ENCODE measurements at places on chromosomes 6 and 20.

- DNase-seq = no peak
Observed at GRCh38 chr6:157535340-157536222, 154.6 kb downstream of the ZDHHC14 start.

DNA sequence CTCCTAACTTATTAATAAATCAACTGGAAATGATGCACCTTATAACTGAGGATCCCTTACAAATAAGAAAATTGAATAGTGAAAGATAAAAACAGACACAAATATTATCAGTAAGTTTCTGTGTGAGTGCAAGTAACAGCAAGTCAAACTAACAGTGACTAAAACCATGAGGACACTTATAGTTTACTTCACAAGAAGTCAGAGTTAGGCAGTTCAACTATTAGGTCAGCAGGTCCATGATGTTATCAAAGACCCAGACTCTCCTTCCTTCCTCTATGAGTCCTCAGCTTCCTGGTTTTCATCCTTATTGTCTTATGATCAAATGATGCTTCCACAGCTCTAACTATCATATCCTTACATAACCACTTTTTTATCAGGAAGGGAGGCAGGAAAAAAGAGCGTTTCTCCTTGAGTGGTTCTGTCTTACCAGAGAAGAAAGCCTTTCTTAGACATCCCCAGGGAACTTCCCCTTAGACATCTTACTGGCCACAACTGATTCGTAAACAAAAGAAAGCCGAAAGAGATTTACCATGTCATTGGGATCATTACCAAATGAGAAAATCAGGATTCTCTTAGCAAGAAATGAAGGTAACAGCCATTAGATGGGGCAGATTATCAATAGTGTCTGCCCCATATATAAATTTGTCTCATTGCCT lies 114.3 kb upstream of the LRFN2 start:
- DNase-seq = no peak

GRCh38 chr20:64102647-64103354 lies 4.6 kb downstream of the NPBWR2 start:
- DNase-seq = peak; percentile 77

GRCh38 chr6:85675030-85675819 lies 32.5 kb upstream of the SYNCRIP start:
- DNase-seq = no peak

- DNase-seq = no peak
Observed at GRCh38 chr6:89986650-89987074, 92.4 kb downstream of the GJA10 start.

DNA sequence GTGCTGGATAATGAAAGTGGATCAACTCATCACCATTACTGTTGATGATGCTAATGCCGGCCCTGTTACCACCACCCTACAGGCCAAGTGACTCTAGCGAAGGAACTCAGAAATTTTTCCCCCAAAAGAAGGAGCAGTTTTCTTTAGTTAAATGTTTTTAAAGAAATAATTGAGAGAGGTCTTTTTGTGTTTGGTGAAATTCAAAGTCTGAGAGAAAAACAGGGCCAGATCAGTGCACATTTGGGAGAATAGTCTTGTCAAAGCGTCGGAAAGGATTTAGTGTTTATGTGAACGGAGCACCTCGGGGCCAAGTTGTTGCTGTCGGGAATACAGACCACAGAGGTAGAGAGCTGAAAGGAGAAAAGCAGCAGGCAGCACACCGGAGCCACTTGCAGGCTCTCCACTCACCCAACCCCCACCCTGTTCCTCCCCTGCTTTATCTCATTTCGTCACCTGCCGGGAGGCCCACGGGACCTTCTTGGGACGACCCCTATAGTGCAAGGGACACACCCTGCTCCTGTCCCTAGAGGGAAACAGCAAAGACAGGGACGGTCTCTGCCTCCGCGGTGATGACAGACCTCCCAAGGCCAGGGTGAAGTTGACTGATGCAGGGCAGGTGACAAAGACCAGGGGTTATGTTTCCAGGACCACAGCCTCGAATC lies 6.8 kb downstream of the TFAP2B start:
- DNase-seq = no peak

- no peak for DNase-seq
Observed at GRCh38 chr6:113530769-113531168, 326.4 kb upstream of the MARCKS start.

GRCh38 chr6:24910331-24910960 lies 25.3 kb downstream of the RIPOR2 start:
- peak; percentile 54 for DNase-seq

- peak; percentile 42 for DNase-seq
Observed at GRCh38 chr6:69835414-69836179, 30.8 kb upstream of the COL19A1 start.

DNA sequence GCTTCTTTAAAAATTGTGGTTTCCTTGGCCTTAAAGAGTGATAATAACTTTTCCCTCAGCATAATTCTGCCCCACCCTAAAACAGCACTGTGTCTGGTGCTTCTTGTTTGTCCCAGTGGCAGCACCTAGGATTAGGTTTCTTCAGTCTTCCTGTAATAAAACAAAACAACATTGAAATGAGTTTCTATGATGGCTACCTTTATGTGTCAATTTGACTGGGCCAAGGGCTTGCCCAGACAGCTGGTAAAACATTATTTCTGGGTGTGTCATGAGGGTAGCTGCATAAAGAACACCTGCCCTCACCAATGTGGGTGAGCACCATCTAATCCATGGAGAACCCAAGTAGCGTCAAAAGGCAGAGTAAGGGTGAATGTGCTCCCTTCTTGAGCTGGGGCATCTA lies 117.8 kb downstream of the QRSL1 start:
- DNase-seq = peak; percentile 71

DNA sequence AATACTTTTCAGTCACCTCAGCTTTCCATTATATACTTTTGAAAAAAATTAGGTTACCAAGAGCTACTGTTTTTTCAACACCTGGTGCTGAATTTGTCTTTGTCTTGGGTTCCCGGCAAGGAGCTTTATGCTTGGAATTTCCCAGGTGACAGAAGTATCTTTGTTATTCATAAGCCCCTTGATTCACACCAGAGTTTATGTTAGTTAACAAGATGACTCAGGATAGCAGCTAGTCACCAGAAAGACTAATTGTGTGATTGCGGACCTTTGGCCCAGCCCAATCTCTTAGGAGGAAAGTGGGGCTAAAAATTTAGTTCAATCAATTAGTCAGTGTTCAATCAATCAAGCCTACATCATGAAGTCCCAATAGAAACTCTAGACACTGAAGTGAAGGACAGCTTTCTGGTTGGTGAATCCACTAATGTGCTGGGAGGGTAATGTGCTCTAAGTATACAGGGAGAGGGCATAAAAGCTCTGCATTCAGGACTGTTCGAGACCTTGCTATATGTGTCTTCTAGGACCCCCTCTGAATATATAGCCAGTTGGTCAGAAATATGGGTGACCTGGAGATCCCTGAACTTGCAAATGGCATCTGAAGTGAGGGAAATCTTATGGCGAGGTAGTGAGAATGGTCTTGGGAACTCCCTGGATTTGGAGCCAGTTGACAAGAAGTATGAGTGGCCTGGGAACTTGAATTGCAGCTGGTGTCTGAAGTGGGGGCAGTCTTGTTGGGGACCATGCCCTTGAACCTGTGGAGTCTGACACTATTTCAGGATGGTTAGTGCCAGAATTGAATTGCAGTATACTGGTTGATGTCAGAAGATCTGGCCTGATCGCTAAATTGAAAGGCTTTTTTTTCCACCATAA lies 16.2 kb downstream of the TMEM30A start:
- DNase-seq = no peak

DNA sequence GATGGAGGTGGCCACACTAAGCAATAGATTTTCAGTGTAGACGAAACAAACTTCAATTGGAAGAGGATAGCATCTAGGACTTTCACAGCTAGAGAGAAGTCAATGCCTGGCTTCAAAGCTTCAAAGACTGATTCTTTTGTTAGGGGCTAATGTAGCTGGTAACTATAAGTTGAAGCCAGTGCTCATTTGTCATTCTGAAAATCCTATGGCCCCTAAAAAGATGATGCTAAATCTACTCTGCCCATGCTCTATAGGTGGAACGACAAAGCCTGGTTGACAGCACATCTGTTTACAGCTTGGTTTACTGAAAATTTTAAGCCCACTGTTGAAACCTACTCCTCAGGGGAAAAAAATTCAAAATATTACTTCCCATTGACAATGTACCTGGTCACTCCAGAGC lies 226.7 kb downstream of the BCAS1 start:
- DNase-seq = no peak

GRCh38 chr6:119484598-119484997 lies 135.0 kb upstream of the MAN1A1 start:
- DNase-seq = no peak

DNA sequence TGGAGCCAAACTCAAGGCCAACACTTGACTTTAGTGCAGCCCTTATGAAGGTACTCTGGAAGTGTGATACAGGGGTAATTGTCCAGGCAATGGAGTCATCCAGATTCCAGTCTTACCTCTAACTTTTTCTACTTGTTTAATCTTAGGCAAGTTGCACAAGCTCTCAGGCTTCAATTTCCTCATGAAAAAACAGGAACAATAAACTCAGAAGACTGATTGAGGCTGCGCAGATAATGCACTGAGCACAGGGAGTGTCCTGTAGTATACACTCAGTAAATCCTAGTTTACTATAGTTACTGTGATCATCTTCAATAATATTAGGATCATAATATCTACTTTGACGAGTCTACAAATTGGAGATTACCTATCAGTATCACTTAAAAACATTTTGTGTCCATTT lies 127.5 kb upstream of the SMLR1 start:
- DNase-seq = no peak

GRCh38 chr6:11164717-11165646 lies 53.5 kb upstream of the ERVFRD-1 start:
- DNase-seq = no peak

- DNase-seq = no peak
Observed at GRCh38 chr6:70657706-70658105, 10.0 kb upstream of the SMAP1 start.

DNA sequence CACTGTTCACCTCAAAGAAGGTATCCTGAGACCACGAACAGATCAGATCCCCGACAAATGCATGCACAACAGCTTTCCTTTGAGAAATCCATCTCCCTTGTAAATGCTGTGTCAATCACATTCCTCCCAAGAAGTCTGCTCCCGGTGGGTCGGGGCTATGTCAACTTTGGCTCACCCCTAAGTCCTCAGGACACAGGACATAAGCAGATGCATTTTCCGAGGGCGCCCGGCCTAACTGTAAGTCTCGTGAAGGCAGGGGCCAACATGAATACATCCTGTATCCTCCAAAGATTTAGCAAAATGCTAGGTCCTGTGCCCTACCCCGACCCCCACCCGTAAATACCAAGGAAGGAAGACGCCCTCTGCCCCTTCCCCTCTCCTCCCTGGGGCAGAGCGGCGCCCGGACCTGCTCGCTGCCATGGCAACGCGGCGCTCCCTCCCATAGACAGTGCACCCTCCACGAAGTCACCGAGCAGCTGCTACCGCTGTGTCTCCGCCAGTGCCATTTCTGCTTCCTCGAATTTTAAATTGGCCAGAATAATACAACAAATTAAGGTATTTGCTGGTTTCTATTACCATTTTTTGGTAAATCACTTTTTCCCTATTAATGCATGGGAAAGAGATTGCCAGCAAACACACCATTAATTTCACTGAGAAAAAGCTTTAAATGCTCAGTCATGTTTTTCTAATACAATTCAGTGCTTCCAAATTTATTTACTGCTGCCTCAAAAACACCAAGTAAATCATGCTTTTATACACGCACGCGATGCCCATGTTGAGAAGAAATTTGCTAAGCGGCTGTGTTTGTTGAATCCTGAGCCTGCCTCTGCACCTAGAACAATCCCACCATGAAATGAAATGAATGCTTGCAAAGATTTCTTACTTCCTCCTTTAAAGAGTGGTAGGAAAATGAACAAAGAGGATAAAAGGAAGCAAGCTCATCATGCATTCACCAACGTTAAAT lies 100.6 kb downstream of the PCSK2 start:
- no peak for DNase-seq

DNA sequence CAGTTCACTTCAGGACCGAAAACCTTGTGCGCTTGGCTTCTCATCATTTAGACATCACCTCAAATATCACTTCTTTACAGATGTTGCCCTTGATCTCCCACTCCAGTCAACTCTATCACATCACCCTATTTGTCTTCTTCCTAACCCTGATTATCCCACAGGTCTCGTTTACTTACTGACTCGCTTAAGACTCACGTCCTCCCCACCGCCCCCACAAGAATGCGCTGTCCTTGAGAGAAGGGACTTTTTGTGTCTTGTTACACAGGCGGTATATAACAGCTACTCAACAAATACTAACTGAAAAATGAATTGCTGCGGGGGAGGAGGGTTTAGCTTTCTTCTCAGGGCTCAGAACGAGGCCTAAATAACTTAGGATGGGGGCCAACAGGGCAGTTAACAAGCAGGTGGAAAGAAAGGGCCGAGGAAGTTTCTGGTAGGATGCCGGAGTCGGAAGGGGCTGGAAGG lies 527 bp downstream of the TOMM34 start:
- DNase-seq = no peak

DNA sequence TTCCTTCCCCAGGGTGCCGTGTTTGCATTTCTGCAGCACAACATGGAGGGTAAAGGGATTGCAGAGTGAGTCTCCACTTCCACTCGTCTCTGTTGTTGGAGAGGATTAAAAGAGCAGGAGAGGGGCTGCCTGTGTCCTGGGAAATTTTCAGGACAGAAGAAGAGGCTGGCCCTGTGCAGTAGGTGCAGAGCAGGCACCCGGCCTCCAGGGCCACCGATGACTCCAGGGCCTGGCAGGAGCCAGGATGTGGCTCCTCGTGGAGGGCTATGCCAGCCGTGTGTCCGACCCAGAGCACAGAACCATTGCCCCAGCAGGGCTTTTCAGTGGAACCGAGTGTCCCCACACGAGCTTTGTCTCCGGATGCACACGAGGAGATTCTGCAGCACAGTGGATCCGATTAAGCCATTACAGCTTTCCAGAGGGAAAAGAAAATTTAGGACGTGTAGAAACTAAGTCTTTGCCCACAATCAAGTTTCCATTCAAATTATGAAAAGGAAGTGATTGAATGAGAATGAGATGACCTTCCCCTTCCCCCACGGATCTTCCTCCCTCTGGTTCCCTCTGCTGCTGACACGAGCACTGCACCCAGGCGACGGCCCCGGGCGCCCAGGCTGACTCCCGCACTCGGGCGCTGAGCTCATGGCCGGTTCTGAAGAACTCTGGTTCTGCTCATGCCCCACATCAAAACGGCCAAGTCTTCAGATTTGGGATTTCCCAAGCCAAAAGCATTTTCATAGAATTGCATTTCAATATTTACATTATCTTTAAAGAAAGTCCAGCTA lies 43.1 kb upstream of the UNC93A start:
- no peak for DNase-seq

GRCh38 chr20:38222231-38222922 lies 38.2 kb downstream of the KIAA1755 start:
- DNase-seq = peak; percentile 58

- no peak for DNase-seq
Observed at GRCh38 chr6:125205931-125206330, 52.4 kb downstream of the TPD52L1 start.

GRCh38 chr6:16097382-16098171 lies 31.3 kb upstream of the MYLIP start:
- no peak for DNase-seq

GRCh38 chr6:28522594-28523240 lies 3.0 kb upstream of the GPX5 start:
- DNase-seq = no peak
